ENCODE measurements at places on chromosomes 7 and 10. TPM values are rescaled to one million over a fixed set of nuclear protein-coding genes. Genes with fewer than 3 reads are reported as not detected.

- DNase-seq = no peak
Measured at GRCh38 chr7:3592401-3593134, 291.5 kb downstream of the SDK1 start.

DNA sequence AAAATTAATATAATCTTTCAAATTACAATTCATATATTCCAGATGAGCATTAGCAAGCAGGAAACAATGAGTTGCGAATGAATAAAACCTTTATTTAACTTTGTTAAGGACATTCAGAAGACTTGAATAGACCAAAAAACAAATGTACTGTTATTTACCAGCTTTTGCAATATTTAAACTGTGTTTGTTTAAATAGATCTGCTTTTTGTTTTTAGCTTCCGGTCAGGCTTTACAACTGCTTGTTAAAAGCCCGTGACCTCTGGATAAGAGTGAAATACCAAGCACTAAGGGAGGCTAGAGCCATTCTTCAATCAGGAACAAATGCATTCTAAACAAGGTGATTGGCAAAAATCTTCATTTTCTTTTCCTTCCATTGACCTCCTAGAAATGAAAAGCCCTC is 184.9 kb upstream of the GNAI1 start:
- DNase-seq = peak; percentile 11

DNA sequence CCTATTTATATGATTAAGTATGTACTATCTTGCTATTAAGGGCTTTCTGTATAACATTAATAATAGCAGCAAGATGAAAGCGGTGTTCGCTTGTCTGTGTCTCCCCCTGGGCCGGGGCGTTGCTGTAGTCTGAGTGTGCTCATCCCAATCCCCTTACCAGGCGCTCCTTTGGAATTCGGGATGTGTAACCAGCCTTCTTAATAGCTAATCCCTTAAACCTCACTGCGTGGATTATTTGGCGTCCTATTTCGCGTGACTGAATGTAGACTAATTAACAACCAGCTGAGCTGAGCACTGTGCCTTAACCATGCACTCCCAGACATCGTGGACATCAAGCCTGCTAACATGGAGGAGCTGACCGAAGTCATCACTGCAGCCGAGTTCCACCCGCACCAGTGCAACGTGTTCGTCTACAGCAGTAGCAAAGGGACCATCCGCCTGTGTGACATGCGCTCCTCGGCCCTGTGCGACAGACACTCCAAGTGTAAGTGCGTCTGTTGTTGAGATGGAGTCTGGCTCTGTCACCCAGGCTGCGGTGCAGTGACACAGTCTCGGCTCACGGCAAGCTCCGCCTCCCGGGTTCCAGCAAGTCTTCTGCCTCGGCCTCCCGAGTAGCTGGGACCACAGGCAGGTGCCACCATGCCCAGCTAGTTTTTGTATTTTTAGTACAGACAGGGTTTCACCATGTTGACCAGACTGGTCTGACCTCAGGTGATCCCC is 36.6 kb downstream of the BNIP3 start:
- DNase-seq = no peak

DNA sequence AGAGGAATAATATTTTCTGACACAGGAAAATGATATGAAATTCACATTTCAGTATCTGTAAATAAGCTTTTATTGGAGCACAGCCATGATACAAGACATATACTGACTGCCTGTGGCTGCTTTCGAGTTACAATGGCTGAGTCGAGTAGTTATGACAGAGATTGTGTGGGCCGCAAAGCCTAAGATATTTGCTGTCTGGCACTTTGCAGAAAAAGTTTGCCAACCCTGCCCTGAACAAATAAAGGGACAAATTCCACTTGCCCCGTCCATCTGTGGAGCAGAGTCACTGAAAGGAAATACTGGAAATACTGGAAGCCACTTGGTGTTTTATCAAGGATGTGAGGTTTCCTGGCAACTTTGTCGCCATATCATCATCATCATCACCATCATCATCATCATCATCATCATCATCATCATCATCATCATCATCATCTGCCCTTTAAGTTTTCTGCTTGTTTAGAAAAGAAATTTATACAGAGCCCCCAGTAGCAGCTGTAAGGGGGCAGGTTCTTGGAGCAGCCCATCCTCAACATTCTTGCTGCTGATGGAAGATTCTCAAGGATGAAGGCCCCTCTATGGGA is 85.8 kb downstream of the TCF7L2 start:
- no peak for DNase-seq

GRCh38 chr10:1651270-1651966 is 85.9 kb downstream of the ADARB2 start:
- DNase-seq = no peak

- DNase-seq = no peak
Measured at GRCh38 chr7:125504848-125505247, 575.2 kb upstream of the POT1 start.

The ASZ1 gene
- not detected for total RNA-seq

The PON3 gene
- total RNA-seq = 2.5 TPM

The IFIT1B gene
- not detected for total RNA-seq

The RHBDD2 gene
- 24.2 TPM for total RNA-seq
